ENCODE measurements at places on chromosomes 1 and 21.

DNA sequence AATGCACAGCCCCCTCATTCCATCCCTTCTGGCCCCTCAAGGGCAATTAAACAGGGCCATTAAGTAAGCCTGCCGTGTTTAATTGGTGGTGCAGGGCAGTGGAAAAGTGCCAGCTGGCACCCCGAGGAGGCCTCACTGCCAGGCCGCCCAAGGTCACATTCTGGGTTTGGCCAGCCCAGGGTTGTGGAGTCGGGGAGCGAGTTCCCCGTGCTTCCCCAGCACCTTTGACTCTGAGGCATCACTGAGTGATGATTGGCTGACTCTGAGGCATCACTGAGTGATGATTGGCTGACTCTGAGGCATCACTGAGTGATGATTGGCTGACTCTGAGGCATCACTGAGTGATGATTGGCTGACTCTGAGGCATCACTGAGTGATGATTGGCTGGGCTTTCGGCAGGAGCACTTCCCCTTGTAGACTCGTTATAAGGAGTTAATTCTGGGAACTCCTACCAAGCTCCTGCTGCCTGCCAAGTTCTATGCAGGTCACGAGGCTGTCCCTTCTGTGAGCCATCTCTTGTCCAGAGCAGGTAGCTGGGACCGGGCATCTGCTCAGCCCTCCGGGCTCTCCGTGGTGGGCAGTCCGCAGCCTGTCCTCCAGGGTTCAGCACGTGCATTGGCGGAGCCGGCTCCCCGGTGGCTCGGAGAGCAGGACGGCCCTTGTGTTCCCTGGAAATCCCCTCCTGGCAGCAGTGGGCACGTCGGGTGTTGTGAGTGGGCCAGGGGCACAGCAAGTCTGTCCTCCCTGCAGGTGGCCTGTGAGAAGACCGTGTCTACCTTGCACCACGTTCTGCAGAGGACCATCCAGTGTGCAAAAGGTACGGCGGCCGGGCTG, 20.9 kb downstream of the CSTB start:
- no peak for DNase-seq

DNA sequence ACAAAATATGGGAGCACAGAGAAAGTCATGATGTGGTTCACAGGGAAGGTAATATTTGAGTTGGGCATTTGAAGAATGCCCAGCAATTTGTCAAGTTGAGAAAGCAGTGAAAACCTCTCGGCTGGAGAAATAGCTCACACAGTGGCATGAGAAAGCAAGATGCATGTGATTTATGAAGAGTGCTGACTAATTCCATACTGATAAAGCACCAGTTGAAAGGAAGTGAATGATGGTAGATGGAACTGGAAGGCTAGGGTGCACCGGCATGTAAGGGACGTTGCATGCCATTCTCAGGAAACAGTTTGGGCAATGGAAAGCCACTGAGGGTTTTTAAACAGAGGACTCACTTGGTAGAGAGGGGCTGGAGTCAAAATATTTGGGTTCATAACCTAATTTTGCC, 53.5 kb upstream of the MTF2 start:
- DNase-seq, result no peak

DNA sequence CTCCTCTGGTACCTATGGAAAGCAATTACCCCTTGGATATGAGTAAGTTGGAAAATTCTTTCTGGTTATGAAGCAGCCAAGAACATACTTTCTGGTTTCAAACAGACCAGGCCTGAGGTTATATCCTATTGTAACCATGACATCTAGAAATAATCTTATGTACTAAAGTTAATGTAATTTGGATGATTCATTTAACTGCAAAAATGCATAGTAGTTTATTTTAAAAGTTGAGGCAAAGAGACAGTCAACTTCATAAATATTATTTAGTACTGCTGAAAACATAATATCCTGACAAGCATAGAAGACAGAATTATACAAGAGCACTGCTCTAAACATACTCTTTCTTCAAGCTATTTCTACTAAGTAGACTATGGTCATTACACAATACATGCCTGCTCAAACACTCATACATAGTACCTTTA, 25.5 kb downstream of the ODF2L start:
- DNase-seq, result no peak

- no peak for DNase-seq
These were observed 61.3 kb downstream of the RHBG start for GRCh38 chr1:156430303-156430702.
